Suppressor macrophage (primary cell): ENCODE measurements at places on chromosomes 1 and 21.
A peak's percentile ranks its signal among the peaks of the same experiment; 100 is the strongest.

- DNase-seq = no peak
Measured at GRCh38 chr21:38422082-38422481, 76.2 kb downstream of the ERG start.

DNA sequence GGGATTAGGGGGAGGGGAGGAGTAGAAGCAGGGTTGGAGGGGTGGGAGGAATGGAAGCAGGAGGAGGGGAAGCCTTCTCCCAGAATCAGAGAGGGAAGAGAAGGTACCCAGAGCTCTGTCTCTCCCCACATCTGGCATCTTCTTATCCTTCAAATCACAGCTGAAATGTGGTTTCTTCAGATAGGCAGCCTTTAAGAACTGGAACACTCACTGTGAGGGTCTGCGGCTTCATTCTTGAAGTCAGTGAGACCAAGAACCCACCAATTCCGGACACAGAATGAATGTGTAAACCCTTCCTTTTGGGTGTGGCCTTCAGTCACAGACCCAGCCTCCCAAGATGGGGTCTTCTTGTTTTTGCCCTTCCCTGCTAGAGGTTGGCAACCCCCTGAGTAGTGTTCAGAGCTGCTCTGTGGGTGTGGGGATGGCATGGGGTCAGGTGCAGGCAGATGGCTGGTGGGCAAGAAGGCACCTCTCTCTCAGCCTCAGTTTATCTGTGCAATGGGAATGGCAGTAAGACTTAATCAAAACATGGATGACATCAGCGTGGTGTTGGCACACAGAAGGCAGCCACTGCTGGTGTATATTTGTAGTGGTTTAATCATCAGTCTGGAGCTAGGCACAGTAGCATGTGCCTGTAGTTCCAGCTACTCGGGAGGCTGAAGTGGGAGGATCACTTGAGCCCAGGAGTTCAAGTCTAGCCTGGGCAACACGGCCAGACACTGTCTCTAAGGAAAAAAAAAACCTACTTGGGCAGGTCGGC is 7.2 kb downstream of the FAAH start:
- peak; percentile 53 for DNase-seq

DNA sequence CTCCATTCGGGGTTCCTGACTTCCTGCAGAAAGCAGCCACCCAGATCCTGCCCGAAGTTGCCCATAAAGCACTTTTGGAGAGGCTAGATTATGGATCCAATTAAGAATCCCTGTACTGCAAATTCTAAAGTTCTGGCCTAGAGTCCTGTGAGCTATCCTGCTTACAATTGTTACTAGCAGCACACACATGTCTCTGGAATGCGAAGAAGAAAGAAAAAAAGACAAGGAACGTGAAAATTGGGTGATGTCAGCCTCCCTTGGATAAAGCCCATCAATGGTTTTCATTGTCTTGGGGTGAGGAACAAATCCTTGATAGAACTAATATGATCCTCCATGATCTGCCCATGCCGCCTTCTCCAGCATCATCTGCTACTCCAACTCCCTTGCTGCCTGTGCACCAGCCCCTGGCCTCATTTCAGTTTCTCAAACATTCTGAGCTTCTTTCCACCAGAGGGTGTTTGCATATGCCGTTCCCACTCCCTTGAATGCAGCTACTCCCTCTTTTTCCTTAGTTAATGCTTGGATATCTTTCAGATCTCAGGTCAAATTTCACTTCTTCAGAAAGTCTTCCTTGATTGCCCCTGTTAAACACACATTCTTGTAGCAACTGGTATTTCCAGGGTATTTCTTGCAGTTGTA is 94.0 kb downstream of the ST6GALNAC5 start:
- no peak for DNase-seq

- DNase-seq = no peak
Measured at GRCh38 chr1:219476116-219476515, 136.8 kb downstream of the ZC3H11B start.

DNA sequence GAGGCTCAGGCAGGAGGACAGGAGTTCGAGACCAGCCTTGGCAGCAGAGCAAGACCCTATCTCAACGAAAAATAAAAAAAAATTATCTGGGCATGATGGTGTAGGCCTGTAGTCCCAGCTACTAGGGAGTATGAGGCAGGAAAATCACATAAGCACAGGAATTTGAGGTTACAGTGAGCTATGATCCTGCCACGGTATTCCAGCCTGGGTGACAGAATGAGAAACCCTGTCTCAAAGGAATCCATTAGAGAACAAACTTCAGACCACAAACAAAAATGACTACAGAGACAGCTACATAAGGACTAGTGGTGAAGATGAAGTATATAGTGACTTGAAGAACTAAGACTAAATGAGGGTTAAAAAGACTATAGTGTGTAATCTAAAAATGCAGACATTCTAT is 233.1 kb downstream of the RERE start:
- DNase-seq = no peak

- no peak for DNase-seq
Measured at GRCh38 chr1:3905953-3906671, 6.0 kb upstream of the C1orf174 start.
